ENCODE measurements at places on chromosomes 5 and 9.

- no peak for DNase-seq
Observed at GRCh38 chr9:129879103-129879699, 43.9 kb downstream of the USP20 start.

DNA sequence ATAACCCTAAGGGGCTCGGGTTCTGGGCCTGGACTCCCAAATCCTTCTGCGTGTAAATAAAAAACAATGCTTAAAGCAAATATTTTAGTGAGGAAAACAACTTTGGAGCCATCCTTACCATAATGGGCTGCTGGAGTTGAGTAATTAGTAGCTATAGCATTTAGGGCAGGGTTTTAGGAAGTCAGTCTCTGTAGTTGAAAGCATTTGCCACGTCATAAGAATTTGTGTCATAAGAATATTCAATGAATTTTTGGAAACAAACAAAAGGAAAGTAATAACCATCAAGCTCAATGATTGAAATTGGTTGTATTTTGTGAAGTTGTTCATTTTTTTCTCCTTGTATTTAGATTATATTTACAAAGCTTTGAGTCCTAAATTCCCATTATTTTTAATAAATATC lies 114.8 kb upstream of the ELL2 start:
- DNase-seq: no peak

DNA sequence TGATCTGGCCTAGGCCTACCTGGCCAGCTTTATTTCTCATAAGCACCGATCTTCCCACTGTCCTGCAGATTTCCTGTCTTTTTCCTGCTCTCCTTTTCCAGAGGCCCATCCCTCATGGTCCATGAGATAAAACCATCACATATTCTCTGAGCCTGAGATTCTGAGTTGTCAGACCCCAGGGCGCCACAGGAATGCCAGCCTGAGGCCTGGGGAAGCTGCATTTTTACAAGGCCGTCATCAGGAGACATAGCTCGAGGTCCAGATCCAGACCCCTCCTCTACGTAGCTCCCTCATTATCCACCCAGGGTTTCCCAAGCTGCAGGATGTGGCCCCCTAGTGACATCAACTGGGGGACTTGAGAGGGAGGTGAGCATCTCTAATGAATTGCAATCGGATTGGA lies 204.3 kb downstream of the ATPSCKMT start:
- no peak for DNase-seq

- no peak for DNase-seq
Observed at GRCh38 chr5:58983526-58984452, 400.9 kb downstream of the RAB3C start.

DNA sequence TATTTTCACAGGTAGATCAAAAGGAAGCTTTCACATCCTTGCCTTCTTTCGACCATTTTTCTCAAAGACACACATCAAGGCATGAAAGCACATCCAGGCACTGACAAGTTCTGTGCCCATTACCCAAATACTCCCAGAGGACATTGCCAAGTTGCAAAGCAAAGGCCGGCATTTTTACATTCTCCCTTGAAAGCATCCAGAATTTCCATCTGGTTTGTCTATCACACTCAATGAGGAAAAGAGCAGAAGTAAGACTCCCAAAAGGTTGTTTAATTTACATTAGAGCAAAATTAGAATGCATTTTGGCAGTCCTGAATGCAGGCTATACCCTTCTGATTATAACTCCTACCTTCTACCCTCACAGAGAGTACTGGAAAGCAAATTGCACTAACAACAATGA lies 160.5 kb downstream of the EPB41L4A start:
- DNase-seq: no peak

- DNase-seq: no peak
Observed at GRCh38 chr9:90880669-90881068, 79.0 kb downstream of the SYK start.

DNA sequence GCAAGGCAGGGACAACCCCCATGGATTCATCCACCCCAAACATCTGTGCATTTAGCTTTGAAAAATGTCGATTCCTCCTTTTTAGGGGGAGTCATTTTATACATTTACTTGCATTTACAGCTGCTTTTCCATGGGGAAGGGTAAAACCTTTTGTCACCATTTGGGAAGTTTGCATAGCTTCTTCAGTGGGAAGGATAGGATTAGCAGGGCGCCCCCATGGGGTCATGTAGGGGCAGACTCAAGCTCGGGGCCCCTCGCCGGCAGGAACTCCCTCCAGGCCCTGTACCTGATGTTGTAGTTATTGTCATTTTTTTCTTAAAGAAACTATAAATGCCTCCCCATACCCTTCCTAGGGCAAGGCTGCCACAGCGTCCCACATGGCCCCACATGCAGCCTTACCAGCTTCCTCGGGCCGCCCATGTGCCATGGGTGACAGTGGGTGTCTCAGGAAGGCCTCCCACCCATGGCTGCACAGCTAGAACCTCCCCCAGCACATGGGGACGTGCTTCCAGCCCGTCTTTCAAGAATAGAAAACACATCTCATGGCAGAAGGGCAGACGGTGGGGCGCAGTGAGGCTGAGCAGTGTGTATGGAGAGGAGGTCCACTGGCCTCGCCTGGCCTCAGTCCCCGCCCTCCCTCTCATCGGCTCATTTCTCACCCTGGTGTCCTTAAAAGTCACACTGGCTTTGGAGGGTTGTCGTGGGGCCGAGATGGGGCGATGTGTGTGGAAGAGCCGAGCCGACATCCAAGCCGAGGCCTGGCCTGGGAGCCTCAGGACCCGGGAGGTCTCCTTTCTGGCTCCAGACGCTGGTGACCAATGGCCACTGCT lies 76.1 kb upstream of the OTULINL start:
- DNase-seq: no peak

DNA sequence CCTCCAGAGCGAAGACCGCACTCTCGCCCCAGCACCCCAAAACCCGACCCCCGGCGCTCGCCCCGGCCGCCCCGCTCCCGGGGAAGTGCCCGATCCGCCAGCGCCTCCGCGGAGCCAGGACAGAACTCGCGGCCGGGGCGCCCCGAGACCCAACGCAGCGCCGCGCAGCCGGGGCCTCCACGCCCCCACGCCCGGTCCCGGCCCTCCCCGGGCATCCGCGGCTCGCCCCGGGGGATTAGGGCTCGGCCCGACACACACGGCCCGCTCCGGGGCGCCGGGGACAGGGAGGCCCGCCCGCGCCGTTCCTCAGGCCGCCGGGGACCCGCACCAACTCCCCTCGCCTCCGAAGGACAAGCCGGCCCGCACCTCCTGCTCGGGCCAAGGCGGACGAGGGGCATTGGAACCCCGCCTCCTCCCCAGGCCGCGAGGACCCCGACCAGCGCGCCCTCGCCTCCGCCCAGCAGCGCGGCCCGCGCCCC lies 544 bp downstream of the FNBP1 start:
- peak; percentile 67 for DNase-seq

- no peak for DNase-seq
Observed at GRCh38 chr5:139390639-139391569, 1.2 kb upstream of the MZB1 start.

- DNase-seq: no peak
Observed at GRCh38 chr9:113868501-113868900, 7.6 kb upstream of the ZNF618 start.

- no peak for DNase-seq
Observed at GRCh38 chr5:108379722-108380530, 2.0 kb downstream of the FBXL17 start.

- no peak for DNase-seq
Observed at GRCh38 chr5:56247592-56247991, 14.5 kb upstream of the ANKRD55 start.

DNA sequence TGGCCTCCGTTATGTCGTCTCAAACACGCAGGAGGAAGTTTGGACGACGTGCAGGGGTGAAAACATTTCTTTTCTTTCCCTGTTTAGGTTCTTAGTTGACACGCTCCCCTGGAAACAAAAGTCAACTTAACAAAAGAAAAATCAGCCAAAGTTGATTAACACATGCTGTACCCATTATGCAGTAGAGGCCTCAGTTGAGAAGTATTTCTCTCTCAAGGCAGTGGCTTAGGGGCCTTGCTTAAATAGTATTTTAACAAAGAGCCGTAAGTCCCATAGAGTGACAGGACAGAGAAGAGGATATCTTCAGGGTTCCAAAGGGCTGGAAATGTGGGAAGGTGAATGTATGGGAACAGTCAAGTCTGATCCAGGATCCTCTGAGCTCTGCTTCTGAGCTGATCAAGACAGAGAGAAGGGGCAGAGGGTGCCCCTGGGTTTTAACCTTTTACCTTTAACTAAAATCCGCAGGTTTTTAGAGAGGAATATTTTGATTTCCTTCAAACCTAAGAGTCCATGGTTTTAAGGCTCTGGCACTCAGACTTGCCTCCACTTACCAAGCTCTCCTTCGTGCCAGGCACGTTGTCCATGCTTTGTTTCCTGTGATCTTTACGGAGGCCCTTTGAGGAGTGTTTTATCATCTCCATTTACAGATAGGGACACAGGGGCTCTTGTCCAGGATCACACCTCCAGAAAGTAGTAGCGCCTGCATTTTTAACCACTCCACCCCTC lies 629 bp upstream of the CD74 start:
- DNase-seq: no peak

DNA sequence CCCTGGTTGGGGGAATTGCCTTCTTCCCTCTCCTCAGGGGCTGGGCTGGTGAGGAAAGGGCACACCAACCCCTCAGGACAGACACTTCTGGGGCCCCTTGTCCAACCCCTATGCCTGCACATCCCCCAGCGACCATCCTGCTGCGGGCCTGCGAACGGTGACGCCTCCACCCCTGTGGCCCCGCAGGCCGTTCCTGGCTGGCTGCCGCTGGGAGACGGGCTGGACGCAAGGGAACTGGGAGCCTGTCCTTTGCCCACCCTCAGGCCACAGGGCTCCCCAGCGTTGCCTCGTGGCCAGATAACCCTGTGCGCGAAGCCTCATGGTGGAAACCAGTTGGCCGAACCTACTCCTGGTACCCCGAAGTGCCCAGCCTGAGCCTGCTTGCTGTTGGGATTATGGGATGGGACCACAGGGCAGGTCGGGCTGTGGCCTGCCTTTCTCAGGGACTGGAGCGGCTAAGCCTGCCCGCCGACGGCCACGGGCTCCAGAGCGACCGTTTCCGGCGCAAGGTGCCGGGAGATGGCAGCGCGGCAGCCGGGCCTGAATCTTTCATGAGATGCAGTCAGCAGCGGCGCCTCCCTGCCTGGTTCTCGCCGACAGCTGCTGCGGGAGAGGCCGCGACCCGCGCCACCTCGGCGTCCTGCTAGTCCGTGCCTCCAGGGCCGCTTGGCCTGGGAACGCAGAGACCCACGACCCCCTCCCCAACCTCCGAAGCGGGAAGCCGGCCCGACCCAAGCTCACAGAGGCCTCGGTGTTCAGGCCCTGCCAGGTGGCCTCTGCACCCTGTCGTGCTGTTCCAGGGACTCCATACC lies 6.5 kb upstream of the PITX1 start:
- DNase-seq: no peak

DNA sequence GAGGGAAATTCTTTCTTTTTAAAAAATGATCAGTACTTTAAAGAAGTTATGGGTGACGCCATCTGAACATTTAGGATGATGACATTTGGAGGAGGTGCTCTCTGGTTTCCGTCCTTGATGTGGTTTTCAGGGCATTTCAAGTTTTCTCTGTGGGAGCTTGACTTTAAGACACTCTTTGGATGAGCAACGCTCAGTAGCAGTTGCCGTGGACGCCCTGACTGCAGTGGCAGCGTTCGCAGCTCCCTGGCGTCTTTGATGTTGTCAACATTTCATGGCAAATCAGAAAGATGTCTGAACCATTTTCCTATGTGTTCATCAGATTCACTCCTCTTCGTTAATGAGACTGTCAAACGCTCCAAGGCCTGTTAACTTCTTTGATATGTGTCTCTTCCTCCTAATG lies 86.1 kb downstream of the ZNF354C start:
- no peak for DNase-seq

- no peak for DNase-seq
Observed at GRCh38 chr5:22614486-22615094, 238.6 kb downstream of the CDH12 start.

DNA sequence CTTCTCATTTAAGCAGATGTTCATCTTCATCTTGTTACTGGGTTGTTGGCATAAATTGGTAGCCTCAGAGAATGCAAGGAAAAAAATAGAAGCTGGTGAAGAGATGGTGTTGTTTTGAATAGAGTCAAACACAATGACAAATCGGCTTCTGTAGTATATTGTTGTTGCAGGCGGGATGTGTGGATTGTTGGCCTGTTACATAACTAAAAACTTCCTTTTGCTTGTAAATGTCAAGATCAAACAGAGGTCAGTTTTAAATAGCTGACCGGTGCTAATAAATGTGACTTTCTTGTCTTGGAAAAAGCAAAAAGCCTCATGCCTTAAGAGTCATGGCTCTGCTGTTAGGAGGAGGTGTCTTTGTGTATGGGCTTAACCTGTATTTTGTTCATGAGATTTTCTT lies 59.2 kb downstream of the CCDC192 start:
- DNase-seq: no peak

DNA sequence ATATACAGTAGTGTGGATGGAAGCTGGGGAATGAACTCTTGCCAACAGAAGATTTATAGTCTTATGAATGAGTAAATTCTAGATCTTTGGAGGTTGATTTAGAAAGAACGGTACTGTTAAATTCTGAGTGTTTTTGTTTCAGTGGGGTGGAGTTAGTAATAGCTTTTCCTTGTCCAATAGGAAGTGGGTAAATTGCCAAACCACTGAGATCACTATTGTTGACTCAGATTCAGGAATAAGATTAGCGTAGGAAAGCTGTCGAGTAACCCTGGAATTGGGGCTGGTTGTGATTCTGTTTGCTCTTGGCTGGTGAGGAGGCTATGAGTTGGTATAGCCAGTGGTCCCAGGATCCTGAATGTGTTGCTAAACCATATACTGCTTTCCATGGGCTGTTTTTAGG lies 155.6 kb downstream of the ARHGAP26 start:
- no peak for DNase-seq

Measured in ascending aorta (tissue), 2 donors.